ENCODE measurements at places on chromosomes 6 and 20.

GRCh38 chr6:38846844-38847243 lies 131.7 kb downstream of the DNAH8 start:
- no peak for DNase-seq

DNA sequence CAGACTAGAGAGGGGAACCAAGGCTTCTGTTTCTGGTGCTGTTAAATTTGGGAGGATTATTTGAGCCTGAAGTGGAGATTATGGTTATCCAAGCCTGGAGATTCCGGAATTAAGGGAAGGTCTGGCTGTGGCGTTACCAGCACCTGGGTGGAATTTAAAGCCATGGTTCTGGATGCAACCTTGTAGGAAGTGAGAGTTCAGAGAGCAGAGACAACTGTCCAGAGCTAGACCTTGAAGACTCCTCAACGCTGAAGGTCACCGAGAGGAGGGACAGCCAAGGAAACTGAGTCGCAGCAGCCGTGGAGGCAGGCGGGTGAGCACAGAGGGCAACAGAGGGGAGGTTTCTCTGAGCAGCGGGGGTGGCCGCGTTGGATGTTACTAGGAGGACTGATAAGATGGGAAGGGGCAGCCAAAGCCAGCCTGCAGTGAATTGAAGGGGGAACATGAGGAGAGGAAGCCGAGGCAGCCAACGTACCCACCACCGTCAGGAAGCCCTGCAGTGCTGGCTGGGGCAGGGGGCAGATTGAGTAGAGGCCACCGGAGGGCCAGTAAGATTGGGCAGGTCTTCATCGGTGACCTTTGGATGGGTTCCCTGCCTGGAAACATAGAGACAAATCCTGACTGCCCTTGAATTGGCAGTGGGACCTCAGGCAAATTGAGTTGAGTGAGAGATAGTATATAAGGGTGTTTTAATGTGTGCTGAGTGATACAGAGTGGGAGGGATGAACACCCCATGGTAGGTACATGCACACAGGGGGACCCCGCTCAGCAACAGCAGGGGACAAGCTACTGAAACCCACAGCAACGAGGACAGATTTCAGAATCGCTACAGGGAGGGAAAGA lies 90.3 kb downstream of the SNX5 start:
- DNase-seq = no peak

GRCh38 chr6:115071962-115072361 lies 729.1 kb upstream of the HS3ST5 start:
- no peak for DNase-seq

DNA sequence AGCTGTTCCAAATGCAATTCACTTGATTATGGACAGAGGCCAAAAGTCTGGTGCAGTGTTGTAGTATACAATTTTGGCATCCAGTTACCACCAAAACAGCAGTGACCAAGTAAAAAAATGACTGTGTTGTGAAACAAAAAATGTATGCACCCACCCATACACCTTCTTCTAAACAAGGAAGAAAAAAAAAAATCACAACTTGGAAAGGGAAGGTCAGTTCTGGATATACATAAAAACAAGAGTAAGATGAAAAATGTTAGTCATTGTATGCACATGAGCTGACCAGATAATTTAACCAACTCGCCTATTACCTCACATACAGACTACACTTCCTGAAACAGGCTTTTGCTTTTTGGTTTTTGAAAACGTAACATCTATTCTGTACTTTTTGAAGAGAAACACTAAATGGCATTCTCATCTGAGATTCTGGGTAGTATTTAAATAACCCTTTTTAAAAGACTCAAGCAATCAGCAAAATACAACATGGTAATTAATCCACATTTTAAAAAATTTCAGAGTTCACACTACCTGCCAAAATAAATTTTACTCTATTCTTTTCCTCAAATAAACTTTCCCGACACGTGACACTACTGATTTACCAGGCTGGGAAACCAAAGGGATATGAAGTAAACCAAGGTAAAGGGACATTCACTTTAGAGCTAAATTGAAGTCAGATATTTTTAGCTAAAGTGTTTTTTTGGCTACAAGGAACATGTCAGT lies 141.6 kb upstream of the SHLD1 start:
- no peak for DNase-seq

GRCh38 chr20:44129911-44130718 lies 56.9 kb downstream of the JPH2 start:
- no peak for DNase-seq

DNA sequence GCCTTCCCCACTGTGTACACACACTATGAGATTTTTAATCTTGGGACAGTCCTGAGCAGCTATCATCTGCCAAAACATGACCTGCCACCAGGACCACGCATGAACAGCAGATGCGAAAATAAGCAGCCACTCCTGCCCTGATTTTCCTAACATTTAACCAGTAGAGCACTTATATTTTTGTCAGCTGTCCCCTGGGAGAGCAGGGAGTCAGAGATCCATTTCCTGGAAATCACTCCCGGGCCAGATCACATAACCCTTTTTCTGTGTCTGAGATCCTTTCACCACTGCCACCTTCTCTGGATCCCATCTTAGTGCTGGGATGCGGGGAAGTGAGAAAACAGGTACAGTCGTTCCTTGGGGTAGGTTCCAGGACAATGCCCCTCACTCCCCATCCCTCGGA lies 5.7 kb downstream of the SDCBP2 start:
- no peak for DNase-seq

All from left renal cortex interstitium (tissue), 4 donors.